ENCODE measurements at places on chromosomes 13 and 19.

GRCh38 chr13:76829572-76830327, 56.5 kb downstream of the KCTD12 start:
- DNase-seq, result no peak

- no peak for DNase-seq
Observed at GRCh38 chr13:73583331-73583730, 524.5 kb downstream of the KLF5 start.

DNA sequence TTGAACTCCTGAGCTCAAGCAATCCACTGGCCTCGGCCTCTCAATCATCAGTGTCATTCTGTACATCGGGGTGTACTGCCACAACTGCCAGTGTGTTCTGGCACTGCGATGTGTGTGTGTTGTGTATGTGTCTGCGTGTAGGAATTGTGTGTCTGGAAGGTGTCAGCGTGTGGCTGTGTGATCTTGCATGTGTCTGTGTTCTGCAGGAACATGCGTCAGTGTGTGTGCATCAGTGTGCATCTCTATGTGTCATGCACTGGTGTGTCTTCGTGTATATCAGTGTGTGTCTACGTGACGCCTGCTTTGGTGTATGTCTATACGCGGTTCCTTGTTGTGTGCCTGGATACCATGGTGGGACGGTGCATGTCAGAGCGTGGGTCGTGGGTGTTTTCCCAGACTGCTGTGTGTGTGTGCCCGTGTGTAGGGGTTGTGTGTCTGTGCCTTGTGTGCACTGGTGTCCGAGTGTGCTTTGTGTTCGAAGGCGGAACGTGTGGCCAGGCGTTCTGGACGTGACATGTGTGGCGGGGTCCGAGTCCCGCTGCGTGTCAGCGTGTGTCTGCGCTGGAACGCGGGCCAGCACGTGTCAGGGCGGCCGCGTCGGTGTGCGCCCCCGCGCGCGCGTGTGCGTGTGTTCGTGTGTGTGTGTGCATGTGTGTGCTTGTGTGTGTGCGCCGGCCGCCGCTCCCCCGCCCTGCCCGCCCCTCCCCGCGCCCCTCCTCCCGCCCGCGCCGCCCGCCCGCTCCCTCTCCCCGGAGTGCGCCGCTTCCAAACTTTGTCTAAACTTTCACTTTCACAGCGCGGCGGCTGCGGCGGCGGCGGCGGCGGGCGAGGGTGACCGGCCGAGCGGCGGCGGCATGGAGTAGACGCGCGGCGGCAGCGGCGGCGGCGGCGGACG, at the start of gene NFIX:
TSS of gene NFIX (plus strand) at position 775 of the 895 bp plus-strand sequence. CDS start 363 bp downstream, outside the sequence.
- DNase-seq, result peak; percentile 69

DNA sequence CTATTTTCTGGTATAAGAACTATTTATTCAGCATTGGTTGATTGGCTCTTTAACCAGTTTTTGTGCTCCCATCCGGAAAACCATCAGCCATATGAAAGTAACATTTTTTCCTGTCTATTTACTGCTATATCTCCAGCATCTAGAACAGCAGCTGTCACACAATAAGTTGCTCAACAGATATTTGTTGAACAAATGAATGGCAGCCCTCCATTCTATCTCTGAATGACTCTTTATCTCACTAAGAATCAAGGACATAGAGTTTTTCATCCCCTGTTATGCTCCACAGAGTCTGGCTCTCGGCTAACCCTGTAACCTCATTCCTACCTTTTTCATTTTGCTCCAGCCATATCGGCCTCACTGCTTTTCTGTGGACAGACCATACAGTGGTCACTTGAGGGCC, 145.5 kb downstream of the SLITRK6 start:
- DNase-seq, result no peak

DNA sequence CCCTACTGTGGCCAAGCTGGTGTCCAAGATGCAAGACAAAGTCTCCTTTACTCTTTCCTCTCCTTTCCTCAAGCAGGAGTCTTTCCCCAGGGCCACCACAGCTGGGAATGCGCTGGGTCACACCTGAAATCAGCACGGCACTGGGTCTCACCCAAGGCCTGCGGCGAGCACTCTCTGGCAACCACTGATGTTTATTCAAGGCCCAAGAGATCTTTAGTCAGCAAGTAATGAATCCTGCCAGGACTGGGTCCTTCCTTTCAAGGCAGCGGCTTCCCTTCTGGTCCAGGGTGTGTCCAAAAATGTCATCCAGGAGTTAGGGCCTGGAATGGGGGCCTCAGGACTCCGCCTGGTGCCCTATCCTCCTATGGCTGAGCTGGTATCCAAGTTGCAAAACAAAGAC, 24.1 kb downstream of the BLOC1S3 start:
- DNase-seq, result no peak

Measured in fibroblast of skin of abdomen (primary cell).